ENCODE measurements at places on chromosomes 3 and 15.

DNA sequence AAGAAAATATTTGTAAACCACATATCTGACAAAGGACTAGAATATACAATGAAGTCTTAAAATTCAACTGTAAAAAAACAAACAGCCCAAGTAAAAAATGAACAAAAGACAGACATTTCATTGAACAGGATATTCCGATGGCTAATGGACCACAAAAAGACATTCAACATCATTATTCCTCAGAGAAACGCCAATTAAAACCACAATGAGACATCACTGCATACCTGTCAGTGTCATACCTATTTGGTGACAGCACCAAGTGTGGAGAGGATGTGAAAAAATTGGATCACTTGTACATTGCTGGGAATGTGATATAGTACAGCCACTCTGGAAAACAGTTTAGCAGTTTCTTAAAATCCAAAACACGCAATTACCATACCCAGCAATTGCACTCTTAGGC is 29.9 kb upstream of the TJP1 start:
- DNase-seq: no peak

DNA sequence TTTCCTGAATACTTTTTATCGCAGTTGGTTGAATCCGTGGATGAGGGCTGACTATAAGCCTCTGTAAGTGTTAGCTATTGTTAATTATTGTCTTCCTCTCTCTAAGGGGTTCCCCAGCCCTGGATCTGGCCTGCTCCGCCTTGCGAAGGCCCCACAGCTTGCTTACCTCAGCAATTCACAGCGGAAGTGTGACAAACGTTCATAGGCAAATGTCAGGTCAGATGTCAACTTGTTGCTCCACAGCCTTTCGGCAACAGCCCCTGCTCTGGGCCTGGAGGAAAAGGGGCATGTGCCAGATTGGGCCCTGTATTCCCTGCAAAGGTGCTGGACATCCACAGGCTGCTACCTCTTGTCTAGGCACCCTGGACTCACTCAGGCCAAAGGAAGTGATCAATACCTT is 25.3 kb upstream of the CELF6 start:
- no peak for DNase-seq

DNA sequence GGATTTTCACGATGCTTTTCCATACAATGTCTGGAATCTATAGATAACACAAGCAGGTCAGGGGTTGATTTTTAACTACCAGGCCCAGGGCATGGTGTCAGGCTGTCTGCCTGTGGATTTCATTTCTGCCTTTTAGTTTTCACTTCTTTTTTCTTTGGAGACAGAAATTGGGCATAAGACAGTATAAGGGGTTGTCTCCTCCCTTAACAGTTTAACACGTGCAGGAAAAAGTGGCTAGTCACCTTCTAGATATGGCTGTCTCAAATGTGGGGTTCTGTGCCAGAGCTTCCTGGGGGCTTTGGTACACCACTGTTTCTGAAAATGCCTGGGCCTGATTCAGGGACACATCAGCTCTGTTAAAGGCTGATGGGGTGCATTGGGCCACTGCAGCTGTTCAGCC is 7.4 kb upstream of the ZNF589 start:
- DNase-seq: no peak

DNA sequence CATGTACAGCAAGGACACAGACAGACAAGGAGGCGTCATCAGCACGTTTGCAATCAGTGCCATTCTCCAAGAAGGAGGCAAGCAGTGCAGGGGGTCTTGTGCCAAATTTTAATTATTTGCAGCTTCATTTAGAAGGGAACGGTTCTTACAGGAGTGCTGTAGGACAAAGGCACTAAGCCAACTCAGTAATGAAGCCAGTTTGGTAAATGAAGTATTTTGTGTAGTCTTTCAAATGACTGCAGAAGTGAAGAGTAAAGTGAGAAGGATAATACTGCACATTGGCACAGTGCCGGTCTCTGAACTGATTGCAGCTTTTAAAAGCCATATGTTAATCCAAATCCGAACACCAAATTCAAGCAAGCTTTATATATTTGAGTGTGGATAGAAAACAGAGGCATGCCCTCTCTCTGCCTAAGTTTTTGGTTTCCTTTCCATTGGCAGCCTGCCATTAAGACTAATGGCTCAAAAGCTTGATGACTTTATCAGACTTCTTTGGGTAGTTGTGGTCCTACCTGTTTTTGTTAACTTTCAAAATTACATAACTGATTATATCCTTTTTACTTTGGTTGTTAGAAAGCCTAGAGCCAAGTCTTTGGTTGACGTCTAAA is 101.3 kb downstream of the SENP2 start:
- no peak for DNase-seq

DNA sequence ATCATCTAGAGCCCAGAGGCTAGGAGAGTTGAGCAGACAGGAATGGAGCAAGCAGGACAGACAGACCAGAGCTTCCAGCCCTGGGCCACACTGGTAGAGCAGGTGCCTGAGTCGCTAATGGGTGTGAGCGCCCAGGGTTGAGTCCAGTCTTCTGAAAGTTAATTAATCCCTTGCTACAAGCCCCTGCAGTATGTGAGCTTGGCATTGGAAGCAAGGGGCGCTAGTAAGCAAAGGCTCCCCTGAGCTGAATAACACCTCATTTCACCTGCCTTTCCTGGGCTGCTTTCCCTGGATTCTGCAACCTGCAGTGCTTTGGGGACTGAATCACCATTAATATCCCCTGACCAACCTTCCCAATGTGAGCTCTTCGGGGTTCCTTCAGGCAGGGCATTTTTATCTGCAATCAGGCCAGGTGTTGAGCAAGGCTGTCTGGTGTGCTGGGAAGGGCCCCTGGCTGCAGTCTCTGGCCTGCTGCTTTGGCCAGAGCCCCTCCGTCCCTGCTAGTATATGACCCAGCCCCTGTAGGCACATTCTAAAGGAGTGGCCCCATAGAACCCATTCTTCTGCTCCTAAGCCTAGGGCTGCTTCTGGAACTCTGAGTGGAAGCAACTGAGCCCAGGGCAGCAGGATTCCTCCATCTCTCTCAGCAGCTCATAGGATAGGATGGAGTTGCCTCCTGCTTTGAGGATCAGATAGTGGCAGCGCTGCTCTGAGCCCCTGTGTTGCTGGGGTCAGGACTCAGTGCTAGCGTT is 45.1 kb upstream of the EPHB1 start:
- DNase-seq: no peak

GRCh38 chr3:45188719-45189659 is 37.1 kb downstream of the TMEM158 start:
- no peak for DNase-seq

- no peak for DNase-seq
Measured at GRCh38 chr3:181541414-181541813, 170.3 kb upstream of the SOX2 start.

DNA sequence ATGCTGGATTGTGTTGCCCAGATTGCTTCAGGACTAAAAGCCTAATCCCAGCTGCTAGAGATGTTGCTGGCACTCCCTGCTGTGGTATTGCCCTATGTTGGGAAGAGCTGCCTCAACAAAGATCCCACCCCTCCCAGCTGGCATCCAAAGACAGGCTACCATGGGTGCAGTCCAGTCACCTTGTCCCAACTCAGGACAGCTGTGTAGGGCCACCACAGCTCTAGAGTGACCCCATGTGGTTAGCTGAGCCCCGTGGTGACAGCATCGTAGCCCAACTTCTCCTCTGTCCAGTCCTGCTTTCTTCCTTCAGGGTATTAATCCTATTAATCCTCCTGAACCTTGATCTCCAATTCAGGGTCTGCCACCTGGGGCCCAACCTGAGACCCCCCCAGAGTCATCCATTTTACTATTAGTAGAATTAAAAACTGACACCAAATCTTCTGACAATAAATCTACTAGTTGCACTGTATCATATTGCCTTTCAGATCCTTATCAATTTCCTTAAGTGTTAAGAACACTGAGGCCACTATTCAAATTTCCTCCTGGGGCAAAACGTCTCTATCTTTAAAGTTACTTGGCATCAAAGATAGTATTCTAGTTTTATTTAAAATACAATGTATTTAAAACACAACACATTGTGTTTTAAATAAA is 83.5 kb downstream of the AQP9 start:
- no peak for DNase-seq

DNA sequence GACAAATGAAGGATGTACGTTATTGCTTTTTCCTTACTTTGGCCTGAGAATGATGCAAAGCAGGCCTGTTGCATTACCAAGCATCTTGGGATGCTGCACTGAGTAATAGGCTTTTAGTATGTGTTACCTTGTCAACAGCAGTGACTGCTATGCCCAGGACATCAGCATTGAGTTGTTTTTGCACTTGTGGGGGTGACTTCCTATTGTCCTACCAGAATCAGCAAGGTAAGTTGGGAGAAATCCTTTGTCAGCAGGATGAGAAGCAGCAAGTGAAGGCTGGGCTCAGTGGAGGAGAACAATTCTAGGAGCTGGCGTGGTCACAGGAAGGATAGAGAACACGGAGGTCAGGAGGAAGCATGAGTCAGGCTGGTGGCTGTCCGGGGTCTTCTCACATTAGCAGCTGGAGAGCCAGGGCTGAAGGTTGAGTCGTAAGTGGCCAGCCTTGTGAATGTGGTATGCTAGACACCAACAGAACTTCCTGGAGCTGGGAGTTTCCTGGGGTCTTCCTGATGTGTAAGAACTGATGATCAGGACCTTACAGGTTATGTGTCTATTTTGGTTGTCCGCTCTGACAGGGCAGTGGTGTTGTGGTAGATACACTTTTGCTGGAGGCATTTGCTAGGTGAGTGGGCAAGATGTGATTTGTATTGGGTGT is 142.7 kb downstream of the FNDC3B start:
- no peak for DNase-seq

- DNase-seq: no peak
Measured at GRCh38 chr3:185716436-185717108, 108.3 kb downstream of the IGF2BP2 start.

DNA sequence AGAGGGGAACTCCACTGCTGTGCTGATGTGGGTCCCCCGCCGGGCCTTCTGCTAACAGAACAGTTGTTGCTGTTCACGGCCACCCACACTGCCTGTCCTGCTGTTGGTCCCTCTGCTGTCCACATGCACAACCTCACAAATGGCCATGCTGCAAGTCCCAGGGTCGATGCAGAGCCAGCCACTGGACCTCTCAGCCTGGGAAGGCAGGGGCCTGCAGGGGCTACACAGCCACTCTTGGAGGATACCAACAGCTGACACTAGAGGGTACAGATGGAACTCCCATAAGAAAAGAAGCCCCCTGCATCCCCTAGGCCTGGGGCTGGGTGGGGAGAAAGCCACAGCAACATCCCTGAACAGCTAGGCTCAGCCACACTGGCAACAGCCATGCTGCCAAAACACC is 104.4 kb upstream of the IQSEC1 start:
- DNase-seq: no peak

DNA sequence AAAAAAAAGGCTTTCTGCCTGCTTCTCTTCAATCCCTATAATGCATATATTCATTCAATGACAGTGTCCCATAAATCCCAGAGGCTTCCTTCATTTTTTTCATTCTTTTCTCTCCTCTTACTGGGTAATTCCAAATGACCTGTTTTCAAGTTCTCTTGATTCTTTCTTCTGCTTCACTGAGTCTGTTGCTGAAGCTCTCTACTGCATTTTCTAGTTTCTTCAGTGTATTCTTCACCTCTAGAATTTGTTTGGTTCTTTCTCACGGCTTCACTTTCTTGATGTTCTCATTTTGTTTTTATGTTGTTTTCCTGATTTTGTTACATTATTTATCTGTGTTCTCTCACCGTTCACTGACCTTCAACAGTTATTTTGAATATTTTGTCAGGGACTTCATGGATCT is 141.6 kb downstream of the SCAPER start:
- no peak for DNase-seq

DNA sequence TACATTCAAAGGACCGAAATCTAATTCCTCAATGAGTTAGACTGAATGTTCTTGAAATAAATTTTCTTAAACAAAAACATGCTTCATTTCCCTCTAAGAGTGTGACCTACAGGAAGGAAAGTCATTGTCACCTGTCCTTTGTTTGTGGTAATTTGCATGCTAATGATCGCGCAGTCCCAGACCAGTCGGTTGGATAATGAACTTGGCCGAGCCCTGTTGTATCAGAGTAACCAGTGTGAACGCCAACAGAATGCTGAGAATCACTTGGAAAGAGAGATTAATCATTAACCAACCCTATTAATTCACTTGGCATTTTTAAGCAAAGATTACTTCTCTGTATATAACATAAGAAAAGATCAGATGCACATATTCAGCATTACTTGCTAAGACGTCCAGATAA is 8.1 kb upstream of the ARNT2 start:
- DNase-seq: no peak

- no peak for DNase-seq
Measured at GRCh38 chr15:64975390-64975789, 14.3 kb downstream of the SPG21 start.

DNA sequence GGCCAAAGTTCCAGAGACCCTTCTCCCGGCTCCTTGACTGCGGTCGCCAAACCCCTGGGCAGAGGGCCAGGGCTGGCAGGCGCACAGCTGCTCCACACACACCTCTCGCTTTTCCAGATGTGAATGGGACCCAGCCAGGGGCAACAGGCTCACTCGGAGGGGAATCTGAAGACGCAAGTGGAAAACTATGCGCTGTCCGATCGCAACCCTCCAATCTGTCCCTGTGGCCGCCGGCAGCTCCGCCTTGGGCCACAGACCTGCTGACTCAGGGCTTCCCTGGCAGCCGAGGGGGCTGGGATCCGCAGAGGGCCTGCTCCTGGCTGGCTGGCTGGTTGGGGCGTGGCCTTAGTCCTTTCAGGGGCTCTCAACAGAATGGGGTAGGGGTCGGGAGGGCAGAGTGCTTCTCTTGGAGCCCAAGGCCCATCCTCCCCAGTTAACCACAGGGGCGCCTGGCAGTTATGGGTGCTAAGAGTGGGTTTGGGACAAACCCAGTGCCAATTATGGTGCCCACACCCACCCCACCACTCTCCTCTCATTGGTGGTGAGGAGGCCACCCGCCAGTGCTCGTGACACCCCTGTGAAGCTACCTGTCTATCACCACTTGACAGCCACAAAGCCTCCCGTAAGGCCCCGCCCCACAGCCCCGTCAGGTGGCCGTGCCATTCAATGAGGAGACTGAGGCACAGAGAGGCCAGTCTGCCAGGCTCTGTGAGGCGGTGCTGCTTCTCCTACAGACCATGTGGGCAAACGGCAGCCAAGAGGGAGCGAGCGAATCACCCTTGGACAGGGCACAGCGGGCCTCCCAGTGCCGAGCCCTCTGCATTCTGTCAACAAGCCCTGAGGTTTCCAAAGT is 53.8 kb downstream of the IQSEC1 start:
- no peak for DNase-seq

DNA sequence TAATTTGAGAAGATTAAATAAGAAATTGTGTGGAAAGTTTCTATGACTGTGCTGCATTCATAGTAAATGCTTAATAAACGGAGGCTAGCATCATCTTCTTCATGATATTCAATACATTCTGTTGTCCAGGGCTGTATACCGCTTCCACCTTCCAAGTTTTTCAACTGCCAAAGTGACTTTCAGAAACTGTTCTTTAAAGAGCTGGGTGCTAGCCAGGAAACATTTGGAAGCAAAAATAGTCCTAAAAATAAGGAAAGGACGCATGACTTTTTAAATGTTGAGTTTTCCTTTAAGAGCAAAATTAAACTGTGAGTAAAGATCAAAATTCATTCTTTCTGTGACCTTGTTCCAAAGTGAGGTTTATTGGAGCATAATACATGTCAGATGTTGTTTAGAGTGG is 9.4 kb upstream of the ERC2 start:
- no peak for DNase-seq

All from stimulated activated CD4-positive, alpha-beta T cell treated with anti-CD3 and anti-CD28 coated beads, Interleukin-12 subunit alpha, Interleukin-12 subunit beta, amount 100 ng/mL, for 48 hours (primary cell).